ENCODE measurements at places on chromosomes 11 and 22.

DNA sequence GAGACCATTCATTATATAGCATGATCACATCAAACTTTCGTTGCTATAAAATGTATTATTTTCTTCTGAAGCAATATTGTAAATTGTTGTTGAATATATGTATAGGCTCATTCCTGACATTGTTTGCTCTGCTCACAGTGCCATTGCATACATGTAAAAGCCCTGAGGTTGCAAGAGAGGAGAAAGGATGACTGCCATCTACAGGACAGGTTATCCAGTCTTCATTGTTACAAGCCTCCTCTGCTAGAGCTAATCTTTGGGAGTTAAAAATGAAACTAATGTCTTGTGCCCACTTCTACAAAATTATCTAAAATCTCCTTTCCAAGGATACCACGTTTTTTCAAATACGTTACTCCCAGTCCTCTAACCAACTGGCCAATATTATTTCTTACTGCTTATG lies 16.4 kb upstream of the OR5AL1 start:
- DNase-seq = no peak

- DNase-seq = no peak
These were observed 55.6 kb downstream of the ARHGEF12 start for GRCh38 chr11:120391854-120392253.

DNA sequence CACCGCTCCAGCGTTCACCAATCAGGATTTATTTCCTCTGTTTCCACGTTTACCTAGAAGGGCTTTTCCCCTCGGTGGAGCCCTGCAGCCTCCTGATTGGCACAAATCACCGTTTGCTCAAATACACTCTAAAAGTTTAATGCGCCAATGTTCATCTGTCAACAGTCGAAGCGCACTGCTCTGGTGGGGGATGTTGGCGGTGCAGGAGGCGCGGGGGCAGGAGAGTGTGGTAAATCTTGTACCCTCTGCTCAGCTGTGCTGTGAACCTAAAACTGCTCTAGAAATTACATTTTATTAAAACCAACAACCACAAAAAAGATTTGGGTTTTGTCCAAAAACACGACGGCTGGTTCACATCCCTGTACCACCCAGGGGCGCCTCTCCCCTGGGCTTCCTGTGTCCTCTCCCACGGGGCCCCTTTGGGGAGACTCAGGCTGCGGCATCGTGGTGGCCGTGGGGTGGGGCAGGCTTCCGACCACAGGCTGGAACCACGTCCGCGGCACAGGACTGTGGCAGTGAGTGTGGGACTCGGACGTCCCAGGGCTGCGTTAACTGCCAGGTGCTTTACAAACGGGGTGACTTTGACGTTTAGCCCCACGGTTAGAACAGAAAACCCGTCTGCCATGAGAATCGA lies 13.5 kb downstream of the TTLL8 start:
- no peak for DNase-seq

DNA sequence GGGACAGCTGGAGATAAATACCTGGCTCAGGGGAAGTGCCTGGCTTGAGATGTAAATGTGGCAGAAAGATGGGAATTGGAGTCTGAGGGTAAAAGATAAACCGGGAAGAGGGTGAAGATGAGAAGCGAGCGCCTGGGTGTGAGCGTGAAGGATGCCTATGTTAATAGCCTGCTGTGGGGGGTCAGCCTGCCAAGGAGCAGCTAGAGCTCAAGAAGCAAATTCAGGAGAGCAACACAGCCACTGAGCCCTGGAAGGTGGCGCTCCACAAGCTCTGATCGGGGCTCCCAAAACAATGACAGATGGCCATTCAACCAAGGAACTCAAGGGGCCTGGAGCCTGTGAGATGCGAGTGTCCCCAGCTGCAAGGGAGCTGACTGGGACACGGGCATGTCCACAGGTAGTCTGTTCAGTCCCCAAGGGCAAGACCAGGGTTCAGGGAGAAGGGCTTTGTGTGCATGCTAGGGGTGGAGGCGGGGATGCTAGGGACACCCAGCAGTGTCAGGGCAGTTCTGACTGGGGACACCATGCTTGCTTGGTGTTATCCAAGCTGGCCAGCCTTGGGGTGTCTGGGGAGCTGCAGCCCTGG lies 2.8 kb downstream of the GSC2 start:
- DNase-seq = no peak

DNA sequence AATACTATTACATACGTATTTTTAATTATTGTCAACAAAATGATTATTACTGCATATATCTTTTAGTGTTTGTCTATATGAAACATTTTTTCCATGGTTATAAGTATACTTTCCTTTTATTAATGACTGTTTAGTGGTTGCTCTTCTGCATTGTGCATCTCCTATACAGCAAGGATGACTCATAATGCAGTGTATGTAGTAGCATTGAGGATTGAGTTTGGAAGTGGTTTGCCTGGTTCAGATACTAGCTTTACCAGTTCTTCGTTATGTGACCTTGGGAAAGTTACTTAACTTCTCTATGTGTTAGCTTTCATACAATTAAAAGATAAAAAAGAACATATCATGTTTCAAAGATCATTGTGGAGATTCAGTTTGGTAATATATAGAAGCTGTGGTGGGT lies 44.1 kb downstream of the CHORDC1 start:
- DNase-seq = no peak

DNA sequence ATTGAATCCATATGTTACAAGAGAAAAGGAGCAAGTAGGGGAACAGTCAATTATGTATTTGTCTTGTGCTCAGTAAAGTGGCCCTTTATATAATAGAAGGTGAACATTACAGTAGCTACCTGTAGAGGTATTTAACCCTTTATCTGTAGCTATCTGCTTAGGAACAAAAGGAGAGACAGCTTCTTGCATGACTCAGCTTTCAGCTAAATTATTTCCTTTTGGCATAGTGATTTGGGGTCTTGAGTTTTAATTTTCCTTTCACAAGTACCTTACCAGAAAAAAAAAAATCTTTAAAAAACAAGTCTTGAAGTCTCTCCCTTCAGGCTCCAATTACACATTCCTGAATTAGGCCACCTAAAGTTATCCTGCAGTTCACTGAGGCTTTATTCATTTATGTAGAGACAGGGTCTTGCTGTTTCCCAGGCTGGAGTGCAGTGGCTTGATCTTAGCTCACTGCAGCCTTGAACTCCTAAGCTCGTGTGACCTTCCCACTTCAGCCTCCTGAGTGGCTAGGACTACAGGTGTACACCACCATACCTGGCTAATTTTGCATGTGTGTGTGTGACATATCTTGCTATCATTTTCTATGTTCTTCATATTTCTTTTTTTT lies 32.6 kb upstream of the RCE1 start:
- DNase-seq = no peak

GRCh38 chr11:60875366-60876167 lies 8.2 kb downstream of the ZP1 start:
- no peak for DNase-seq

- DNase-seq = no peak
These were observed 791.0 kb downstream of the TBC1D22A start for GRCh38 chr22:47553436-47553835.

DNA sequence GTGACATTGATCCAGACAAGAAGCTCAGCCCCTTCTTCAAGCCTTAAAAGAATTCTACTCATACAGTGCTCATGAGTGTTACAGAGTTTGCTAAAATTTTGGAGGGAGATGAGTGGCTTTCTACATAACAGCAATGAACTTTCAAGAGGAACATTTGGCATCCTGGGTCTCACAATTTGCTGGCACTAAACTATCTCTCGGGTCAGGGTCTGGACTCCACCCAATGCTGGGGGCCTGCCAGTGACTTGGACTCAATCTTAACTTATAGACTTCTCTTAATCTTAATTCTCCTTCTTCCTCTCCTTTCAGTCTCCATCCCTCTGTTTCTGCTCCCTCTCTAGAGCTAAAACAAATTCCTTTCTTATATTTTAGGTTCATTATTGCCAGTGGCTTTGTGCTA lies 317.9 kb downstream of the TMEM135 start:
- no peak for DNase-seq

- no peak for DNase-seq
These were observed 70.6 kb downstream of the PHF21A start for GRCh38 chr11:46050662-46051061.

DNA sequence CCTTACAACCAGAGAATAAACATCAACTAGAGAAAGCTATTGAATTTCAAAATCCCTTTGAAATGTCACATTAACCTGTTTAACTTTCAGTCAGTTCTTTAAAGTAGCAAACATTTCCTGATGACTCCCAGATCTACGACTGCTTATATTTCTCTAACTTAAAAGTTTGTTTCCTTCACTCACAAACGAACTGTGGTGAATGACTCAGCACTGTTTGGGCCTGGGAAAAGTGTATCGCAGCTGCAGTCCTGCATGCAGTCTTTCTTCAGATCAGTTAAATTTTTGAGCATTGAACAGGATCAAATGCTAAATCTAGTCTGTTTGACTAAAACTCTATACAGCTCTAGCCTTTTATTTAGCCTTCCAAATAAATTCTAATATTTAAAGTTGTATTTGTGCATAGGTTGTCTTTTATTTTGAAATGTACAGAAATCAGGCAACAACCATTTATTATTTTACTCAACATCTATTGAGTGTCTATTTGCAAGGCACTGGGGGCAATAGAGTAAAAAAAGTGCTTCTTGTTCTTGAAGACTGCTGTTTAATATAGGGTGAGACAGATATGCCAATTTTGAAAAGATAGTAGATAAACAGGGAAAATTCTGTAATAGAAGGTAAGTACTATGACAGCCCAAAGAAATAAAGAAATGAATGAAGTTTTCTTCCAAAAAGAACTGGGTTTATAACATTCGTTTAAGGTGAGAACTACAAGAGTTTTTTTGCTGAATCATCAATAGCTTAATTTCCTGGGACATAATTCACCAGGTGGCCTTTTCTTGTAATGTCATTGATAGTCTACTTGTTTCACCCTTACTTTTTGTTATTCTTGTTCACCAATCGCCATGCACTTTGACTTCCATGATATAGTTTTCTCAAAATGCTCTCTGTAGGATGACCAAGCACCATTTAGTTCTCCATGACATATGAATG lies 235.4 kb downstream of the METTL15 start:
- DNase-seq = no peak

DNA sequence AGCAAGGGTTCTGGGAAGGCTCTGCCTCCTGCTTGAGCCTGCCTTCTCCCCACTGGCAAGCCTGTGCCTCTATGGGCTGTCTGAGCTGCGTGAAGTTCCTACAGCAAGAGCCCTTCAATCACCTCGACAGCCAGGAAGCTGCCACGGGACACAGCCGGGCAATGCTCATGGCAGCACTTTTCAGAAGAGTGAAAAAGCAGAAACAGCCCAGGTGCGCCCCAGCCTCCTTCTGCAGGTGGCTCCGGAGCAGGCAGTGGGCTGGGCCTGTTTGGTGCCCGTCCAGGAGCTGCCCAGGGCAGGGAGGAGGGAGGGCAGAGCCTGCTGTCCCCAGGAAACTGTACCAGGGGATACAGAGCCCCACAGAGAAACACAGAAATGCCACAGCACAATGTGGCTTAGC lies 24.6 kb upstream of the COMT start:
- DNase-seq = no peak

DNA sequence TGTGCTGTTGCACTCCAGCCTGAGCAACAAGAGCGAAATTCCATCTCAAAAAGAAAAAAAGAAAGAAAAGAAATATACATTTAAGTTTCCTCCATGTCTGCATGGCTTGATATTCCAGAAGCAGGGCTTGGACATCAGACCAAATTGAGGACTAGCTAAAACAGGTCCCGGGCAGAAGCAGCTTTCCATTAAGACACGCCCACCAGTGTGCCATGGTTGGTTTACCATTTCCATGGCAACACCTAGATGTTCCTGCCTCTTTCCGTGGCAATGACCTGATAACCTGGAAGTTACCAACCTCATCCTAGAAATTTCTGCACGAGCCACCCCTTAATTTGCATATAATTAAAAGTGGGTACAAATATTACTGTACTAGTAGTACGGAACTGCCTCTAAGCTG lies 111.3 kb downstream of the NAT10 start:
- DNase-seq = no peak

DNA sequence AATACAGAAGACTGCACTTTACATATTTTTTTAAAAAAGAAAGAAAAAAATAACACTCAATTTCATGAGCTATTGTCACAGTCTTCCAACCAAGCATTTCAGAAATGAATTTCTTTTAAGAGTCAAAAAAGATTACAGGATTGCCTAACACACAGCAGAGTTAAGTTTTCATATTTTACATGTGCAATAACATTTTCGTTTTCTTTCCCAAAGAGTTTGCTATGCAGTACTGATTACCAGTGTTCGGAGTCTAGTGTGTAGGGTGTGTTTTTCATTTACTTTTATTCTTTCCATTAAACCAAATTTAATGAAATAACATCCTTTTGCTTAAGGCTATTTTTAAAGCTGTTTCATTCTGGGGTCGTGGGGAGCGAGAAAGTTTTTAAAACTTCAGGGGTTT lies 53.2 kb downstream of the MN1 start:
- no peak for DNase-seq

- no peak for DNase-seq
These were observed 338.7 kb downstream of the GUCY1A2 start for GRCh38 chr11:106679581-106679980.

All from stimulated activated CD4-positive, alpha-beta T cell treated with anti-CD3 and anti-CD28 coated beads, Interleukin-2, amount 100 ng/mL, for 4 hours (primary cell).